Non-pigmented ciliary epithelial cell (primary cell): ENCODE measurements at places on chromosomes 2 and 18.

- no peak for DNase-seq
Measured at GRCh38 chr2:101679037-101679726, 18.3 kb upstream of the MAP4K4 start.

- DNase-seq, result no peak
Measured at GRCh38 chr18:36901277-36901701, 72.4 kb downstream of the KIAA1328 start.

- DNase-seq, result no peak
Measured at GRCh38 chr2:101290711-101291110, 17.8 kb downstream of the RNF149 start.

DNA sequence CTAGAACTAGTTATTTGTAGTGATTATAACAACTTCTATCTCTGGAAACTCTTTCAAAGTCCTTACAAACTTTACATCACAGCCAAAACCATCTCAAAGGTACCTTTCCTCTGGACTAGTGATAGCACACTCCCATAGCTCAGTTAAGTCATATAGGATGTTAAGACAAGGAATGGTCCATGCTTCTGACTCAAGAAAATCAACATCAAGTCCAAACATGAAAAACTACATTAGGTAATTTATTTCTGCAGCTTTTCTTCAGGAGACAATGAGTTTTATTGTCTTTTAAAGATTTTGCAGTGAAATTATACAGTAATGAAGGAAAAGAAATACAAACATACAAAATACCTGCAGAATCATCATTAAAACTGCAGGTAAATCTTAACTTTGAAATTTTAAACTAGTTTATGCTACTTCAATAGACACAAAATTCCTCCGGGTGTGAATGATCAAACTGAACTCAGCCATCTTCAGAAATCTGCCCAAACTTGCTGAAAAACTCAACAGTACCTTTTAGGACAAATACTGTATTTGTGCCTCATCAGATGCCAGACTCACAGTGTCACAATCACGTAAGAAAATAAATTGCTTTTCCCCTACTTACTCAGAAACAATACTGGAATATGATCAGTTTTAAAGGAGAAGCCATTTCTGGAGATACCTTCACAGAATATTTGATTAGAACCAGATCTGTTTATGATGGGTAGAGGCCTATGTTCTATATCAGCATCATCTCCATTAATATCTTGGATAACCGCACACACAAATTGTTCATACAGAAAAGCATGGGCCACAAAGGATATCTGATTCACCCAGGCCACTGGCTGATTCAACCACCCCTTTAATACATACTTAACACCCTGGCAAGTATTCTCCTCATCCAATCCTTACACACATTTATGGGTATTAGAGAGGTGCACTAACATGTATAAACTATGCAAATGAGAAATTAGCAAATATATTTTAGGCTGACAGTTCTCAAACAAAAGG, 2.6 kb downstream of the TMEM131 start:
- DNase-seq, result no peak

DNA sequence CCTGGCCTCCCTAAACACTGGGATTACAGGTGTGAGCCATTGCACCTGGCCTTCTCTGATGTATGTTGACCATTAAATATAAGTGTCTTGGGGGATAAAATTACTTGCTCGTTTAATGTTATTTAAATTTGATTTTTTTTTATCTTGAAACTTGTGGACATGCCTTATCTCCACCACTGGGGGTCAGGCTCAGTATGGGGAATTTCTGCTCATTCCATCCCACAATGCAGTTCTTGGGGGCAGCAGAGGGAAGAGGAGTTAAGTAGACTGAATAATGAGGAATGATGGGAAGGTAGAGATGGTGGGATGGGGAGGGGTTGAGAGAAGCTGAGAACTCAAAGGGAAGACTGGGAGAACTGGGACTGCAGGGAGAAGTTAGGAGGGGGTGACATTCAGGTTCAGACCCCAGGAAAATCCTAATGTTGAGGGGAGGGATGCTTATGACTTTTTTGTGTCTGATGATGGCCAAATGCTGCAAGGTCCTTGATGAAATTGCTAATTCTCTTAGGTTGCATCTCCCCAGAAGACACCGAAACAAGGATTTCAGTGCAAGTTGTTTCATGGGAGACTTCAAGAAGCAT, 174.2 kb downstream of the MIB1 start:
- peak; percentile 19 for DNase-seq

- no peak for DNase-seq
Measured at GRCh38 chr2:236160366-236161081, 7.7 kb downstream of the GBX2 start.

- no peak for DNase-seq
Measured at GRCh38 chr2:174342686-174343342, 8.1 kb downstream of the SP9 start.

DNA sequence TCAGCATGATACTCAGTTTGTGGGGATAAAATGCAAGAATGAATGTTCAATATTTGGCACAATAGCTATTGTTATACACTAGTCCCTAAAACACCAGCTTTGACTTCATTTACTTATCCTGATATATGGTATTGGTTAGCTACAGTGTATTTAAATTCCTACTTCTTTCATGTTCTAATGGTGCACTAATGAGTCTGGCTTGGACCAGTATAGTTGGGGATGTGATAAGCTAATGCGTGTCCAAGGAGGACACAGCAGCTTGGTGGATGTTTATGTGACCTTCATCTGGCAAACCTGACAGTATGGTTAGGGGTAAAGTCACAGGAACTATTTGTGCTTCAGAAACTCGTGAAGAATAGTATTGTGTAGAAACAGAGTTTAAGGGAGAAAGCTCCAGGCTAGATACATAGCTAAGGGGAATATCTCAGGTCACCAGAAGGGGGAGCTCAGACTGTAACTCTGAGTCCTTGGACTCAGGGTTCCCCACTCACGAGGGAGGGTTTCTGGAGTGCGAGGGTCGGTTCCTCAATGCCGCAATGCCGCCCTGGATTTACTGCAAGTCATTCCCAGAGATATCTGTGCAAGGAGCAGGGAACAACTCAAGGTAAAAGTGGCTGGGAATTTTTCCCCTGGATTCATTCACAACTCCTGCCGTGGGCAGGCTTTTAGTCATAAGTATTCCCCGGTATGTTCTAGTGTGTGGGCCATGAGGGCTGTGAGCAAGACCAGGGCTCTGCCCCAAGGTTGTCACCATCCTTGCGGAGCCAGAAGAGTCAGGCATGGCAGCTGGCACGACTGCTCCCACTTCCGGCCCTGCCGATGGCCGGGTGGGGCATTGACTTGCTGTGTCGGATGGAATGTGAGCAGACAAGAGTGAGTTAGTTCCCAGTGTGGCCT, 14.5 kb downstream of the IL1R2 start:
- no peak for DNase-seq

DNA sequence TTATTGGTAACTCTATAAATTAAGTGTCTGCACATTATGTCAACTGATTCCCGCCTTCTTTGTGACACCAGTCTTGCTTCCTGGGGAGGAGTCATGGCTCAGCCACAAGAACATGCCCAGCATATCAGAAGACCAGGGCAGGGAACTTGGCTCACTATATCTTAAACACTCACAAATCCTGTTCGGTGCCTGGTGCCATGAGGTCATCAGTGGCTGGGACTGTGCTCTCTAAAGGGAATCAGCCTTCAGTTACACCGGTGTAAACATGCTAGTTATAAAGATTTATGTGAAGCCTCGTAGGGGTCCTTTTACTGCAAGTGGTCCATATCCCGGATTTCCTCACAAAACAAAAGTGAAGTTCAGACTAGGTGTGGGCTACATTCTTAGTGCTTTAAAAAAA, 73.1 kb upstream of the ZNF521 start:
- no peak for DNase-seq

- no peak for DNase-seq
Measured at GRCh38 chr2:101722864-101723263, 25.4 kb downstream of the MAP4K4 start.

DNA sequence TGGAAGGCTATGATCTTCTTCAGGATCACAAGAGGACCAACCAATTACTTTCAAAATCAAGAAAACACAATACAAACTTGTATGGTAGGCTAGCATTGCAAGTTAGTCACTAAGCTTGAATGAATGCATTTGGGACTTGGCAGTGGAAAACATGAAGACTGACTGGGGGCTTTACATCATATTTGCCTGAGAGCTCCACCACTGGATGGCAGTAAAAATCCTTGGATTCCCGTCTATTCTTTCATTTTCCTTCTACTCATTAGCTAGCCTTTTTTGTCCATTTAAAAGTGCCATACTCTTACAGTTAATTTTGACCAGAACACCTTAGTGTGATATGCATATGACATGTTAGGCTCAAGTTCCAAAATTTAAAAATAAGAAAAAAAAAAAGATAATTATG, 63.5 kb upstream of the RASGRP3 start:
- DNase-seq, result no peak

- no peak for DNase-seq
Measured at GRCh38 chr2:188875104-188875503, 99.1 kb upstream of the COL3A1 start.

DNA sequence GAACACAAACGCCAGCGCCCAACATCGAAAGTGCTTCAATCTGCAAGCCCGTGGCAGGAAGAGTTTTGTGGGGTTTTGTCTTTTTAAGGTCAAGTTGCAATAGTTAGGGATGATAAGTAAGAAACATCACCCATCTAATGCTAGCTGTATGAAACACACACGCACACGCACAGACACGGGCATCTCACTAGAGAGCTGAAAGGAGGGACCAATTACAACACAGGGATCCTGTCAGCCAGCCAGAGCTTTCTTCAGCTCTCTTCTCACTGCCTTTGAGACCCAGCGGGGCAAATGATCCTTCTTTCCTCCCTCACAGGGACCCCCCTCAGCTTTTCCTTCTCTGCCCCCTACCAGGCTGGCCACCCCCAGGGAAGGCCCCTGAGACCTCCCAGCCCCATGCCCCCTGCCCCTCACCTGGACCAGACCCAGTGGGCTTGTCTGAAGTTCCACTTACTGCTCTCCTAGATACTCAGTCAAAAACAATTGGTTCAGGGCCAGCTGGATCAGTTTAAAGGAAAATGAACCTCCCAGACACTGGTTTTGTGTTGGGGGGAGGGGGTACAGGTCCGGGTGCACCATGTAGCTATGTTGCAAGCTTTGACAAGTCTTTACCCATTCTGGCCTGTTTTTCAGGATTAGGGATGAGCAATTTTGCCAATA, 17.9 kb downstream of the CYP26B1 start:
- no peak for DNase-seq

DNA sequence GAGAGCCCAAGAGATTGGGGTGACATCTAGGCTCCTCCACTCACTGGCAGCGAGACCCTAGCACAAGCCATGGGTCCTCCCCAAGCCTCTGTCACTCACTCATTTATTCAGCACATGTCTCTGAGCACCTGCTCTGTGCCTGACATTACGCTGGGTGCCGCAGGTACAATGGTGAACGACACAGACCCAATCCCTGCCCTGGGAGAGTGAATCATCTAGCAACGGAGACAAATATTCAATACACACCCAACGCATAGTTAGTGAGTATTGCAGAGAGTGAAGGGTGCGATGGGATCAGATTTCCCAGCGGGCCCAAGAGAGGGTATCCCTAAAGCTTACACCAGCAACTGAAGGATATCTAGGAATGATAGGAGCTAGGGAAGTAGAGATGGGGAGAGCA, 45.5 kb downstream of the ZFP36L2 start:
- DNase-seq, result no peak

DNA sequence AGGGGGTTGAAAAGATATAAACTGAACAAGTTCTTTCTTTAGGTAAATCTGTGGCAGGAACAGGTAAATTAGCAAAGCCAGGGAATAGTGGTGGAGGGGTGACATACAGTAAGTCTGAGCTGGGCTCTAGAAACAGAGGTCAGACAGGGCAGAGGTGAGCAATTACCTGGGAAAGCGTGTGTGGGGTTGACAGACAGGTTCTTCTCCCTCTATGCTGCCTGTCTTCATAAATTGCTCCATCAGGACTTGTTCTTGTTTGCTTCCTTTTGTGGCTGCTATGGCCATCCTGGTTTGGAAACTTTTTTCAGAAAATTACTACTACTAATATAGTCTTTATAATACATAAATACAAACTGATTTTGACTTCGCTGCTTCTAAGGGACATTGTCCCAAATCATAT, 3.4 kb upstream of the ANKRD12 start:
- DNase-seq, result no peak

DNA sequence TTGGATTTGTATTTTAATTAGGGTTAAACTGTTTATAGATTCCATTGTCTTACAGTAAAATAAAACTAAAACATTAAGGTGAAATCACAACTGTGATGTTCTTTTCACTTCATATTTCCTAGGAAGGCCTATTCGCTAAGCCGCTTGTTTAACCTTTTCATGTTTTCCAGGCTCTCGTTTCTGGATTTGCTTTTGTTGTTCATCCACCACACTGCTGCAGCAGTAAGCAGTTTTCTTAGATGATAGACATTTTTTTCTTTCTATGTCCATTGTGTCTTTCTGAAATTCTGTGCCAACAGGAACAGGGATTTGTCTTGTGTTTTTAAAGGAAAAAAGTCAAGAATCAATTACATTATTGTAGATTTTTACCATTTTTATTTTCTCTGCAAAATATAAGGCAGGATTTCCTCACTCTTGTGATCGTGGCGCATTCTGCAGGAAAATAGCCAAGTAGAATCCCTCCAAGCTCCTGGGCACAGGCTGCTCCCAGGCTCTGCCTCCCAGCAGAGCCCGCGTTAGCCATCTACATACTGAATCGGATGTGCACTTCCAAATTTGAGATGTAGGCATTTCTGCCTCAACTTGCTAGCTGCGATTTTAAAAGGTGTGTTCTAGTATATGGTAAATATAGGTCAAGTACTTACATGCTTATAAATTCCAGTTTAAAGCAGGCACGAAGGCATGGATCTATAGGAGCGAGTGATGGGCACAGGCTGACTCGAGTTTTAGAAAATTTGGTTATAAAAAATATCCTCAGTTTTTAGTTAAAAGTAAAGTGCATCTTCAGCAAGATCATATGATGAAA, 10.2 kb downstream of the TSHZ1 start:
- DNase-seq, result no peak
